IgD-negative memory B cell (primary cell): ENCODE measurements at places on chromosomes 6 and 20. TPM values are rescaled to one million over a fixed set of nuclear protein-coding genes. Genes with fewer than 3 reads are reported as not detected.

SASH1 gene
- 0.55 TPM for polyA plus RNA-seq

ENPP5 gene
- 1.7 TPM for polyA plus RNA-seq

TFAP2B gene
- not detected for polyA plus RNA-seq

TMEM14C gene
- polyA plus RNA-seq, result 83.5 TPM

GPR63 gene
- not detected for polyA plus RNA-seq

XKR7 gene
- not detected for polyA plus RNA-seq

B3GAT2 gene
- 0.23 TPM for polyA plus RNA-seq

CPXM1 gene
- polyA plus RNA-seq, result 1.1 TPM

LINC00237 gene
- polyA plus RNA-seq, result not detected

YWHAB gene
- polyA plus RNA-seq, result 505 TPM

DNMT3B gene
- not detected for polyA plus RNA-seq

DEFB127 gene
- not detected for polyA plus RNA-seq

C2 gene
- not detected for polyA plus RNA-seq

CDH4 gene
- not detected for polyA plus RNA-seq

FAM209A gene
- not detected for polyA plus RNA-seq

GGTLC1 gene
- not detected for polyA plus RNA-seq

DUSP15 gene
- not detected for polyA plus RNA-seq

TMEM244 gene
- 0.84 TPM for polyA plus RNA-seq

ADGRB3 gene
- polyA plus RNA-seq, result not detected

HSPA12B gene
- not detected for polyA plus RNA-seq
